Endothelial cell (in vitro differentiated cells): ENCODE measurements at places on chromosomes 5 and 9.

DNA sequence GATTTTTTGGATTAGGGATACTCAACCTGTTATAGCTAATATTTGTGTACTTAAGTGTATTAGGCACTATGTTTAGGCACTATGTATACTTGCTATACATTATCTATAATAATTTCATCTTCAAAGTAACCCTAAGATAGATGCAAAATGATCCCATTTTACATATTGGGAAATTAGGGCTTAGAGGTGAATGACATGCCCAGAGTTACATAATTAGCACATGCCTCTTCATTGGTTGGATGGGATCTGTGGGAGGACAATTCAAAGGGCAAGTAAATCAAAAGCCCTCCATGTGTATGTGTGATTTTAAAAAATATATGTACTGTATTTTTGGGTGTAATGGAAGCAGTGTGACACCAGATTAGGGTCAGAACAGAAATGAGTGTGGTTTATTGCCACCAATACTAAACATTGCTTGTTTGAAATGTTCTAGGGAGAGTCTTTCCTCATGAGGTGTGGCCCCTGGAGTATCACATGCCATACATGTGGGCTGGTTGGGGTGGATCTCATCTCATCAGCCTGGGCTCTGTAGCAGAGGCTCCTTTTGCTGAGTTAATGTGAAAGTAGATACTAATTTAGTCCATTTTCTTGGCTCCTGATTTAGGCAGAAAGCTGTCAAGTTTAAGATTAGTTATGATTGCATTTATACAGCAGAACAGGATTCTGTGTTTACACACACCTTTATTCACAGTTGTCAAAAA, 5.5 kb downstream of the C9orf85 start:
- DNase-seq: no peak

GRCh38 chr5:7667216-7667767, 183.6 kb downstream of the CFAP90 start:
- DNase-seq: no peak

- DNase-seq: no peak
Observed at GRCh38 chr9:78574354-78575045, 277.6 kb downstream of the PSAT1 start.

GRCh38 chr5:170861667-170861916, 226 bp upstream of the RANBP17 start:
- DNase-seq: no peak

- DNase-seq: no peak
Observed at GRCh38 chr5:78827725-78828124, 157.4 kb downstream of the ARSB start.

DNA sequence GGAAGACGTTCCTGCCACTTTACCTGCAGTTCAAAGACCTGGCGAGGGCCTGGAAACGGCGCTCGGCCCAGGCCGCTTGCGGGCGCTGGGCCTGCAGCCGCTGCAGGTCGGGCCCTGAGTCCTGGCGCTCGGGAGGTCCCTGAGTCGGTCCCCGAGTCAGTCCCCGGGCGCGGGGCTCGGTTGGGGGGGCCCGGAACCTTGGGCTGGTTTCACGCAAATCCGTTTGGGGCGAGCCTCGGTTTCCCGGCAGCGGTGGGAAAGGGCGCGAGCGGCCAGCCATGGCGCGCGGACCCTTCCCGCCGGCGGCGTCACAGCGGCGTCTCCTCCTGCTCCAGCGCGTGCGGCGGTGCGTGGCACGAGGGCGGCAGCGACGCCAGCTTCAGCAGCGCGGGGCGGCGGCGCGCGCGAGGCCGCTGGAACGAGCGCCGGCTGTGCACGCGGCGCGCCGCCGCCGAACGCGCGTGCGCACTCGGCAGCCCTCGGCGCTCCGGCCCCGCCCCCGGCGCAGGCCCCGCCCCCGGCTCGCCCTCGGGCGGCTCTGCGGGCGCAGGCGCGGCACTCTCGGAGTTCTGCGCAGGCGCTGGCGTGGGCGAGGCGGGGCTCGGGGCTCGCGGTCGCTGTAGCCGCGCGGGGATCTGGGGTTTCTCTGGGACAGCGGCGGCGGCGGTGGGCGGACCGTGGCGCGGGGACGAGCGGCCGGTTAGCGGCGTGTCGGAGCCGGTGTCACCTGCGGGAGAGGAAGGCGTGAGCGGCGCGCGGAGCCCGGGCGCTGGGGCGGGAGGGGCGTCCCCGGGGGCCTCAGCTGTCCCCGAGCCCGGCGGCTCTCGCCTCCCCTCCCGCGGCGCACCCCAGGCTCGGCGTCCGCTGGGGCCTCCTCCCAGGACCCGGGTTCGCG, 29.9 kb downstream of the EXOC3 start:
- DNase-seq: peak; percentile 89

DNA sequence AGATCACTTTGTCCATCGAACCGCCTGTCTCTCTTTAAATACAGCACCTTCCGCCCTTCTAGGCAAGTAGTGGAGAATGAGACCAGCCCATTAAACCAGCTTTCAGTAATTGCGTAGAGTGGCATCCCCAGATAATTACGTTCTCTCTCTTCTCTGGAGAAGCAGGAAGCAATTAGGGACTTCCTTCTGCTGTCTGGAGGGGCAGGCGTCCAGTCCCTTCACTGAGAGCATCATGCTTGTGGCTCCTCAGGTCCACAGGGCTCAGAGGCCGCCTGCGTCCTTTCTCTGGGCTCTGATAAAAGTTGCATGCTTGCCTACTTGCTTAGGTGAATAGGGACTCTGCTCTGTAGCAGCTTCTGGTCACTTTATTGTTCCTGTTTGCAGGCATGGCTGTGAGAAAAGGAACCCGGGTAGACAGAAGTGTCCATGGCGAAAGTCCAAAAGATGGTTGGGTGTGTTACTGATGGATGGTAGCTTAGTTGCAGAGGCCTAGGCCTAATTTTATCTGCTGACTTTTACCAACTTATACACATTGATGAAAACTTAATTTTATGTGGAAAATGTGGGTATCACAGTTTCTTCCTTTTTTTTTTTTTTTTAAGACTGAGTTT, 299.1 kb upstream of the PANK3 start:
- DNase-seq: no peak

GRCh38 chr5:151101746-151102145, 20.9 kb upstream of the TNIP1 start:
- DNase-seq: no peak

GRCh38 chr5:132662925-132663770, 5.2 kb downstream of the IL13 start:
- no peak for DNase-seq

DNA sequence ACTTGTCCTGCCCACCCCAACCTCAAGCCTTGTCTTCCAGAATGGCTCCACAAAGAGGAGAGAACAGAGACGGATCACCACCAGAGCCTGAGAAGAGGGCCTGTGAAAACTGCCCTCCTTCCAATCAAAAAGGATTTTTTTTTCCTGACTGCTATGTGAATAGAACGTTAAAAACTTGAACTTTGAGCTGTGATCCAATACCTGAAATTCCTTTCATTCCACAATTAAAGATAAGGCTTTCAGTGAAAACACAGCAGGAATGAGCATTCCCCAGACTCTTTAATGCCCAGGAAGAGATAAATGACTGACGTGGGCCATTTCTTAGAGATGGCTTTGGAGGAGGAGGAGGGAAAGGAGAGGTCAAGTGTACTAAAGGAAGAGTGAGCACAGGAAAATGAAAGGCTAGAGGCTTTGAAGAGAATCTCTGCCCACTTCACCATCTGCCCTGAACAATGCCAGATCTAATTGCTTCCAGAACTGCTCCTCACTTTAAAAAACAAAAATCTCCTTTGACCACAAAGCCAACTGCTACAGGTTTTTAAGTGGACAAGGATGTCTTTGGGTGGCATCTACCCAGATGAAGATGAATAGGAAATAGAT, 177.9 kb upstream of the MAP3K1 start:
- no peak for DNase-seq

- no peak for DNase-seq
Observed at GRCh38 chr9:20570756-20571155, 51.5 kb downstream of the MLLT3 start.

DNA sequence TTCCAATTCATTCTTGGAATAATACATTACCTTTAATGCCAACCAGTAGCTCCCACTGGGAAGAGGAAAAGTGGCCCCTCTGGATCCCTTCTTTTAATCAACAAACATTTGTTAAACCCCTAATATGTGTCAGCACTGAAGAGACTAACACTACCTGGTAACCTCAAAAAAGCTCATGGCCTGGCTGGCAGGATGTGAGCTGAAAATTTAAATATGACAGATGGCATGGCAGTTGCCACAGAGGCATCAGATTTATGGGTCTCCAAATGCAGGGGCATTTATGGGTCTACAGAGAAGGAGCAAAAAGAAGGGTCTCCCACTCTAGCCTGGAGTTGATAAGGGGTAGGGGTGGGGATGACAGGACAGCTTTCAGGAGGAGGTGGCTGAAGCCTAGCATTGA, 12.5 kb downstream of the DNAH5 start:
- no peak for DNase-seq

GRCh38 chr5:98349990-98350365, 423.5 kb upstream of the RGMB start:
- no peak for DNase-seq

DNA sequence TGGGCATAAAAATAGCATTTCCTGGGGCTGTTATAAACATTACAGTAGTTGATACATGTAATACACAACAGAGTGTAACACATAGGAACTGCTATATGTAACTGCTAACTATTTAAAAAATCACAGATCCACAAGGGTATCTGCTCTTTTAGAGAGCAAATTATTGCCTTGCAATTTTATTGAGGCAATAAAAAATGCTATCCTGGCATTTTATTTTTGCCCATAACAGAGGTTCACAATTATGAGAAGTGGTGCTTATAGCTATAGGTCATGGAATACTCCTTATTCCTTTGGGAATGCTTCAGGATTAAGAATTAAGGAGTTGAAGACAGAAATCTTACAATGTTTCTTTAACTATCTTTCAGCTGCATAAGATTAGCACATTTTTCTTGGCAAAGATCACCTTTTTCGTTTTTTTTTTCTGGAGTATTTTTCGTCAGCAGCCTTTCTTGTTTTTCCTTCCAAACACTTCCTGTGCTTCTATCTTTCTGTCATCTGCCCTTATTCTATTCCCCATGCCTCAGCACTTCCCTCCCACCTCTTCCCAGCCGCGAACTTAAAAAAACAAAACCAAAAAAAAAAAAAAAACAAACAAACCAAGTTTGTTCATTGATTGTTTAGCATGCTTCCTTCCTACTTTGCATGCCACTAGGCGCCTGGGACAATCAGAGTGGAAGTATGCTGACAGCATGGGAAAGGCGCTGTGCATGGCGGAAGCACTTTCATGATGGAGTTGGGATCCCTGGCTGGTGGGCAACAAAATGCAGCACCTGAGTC, 264.2 kb downstream of the MAST4 start:
- peak; percentile 63 for DNase-seq

- no peak for DNase-seq
Observed at GRCh38 chr9:34233672-34234071, 54.8 kb downstream of the UBAP1 start.

DNA sequence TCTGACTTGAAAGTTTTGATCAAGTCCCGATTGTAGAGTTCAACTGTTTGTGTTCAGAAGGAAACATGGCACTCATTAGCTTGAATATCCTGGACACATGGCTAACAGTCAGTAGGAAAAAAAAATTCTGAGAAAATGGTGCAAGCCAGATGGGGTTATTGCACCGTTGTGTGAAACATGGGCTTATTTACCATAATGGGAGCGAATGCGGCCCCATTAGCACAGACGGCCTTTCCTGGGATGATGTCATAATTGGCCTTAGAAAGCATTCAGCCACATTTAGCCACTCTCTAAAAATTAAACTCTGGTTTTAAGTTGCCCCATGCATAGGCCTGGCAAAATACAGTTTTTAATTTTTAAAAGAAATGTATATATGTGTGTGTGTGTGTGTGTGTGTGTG, 112.1 kb downstream of the IRX2 start:
- no peak for DNase-seq

DNA sequence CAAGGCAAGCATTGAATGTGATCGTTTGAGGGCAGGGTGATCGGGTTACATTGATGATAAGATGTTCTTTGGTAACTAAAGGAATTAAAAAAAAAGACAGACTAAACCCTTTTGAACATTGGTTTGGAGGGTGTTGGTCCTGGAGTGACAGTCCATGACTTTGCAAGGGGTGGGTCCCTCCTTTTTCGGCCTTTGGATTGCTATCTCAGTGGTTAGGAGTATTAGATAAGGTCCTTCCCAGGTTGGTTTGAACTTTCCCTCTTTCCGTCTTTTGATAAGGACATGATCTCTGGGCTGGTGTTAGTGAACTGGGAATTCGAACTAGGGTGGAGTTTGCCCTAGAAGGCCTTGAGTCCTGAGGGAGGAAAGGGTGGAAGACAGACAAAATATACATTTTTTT, 5.4 kb upstream of the ABO start:
- no peak for DNase-seq

DNA sequence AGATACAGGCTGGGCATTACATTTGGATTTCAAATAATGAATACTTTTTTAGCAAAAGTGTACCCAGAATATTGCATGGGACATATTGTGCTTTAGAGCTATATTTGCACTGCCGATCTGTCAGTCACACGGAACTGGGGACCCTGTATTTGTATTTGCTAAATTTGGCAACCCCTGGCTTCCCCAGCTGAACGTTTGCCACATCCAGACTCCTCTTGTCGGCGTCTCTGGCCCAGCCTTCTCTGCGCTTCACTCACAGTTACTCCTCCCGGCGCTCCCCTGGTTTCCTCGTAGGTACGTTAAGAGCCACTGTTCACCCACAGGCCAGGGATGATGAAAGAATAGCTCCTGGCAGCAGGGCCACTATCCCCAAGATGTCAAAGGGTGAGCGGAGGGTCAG, 58.7 kb downstream of the NSUN2 start:
- no peak for DNase-seq

DNA sequence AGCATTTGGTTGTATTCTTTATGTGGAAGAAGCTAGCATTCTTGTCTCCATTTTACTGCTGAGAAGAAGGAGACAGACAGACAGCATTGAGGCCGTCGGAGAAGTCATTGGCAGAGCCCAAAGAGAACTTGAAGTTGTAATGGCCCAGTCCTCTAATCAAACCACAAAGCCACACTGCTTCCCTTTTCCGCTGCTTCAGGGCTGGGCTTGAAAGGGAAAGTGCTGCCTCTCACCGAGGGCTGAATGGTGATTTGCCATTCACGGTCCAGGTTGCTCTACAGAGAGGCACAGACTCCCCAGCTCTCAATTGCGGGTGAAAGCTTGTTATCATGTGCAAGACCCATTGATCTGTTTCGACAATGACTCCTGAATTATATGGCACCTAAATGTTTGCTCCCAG, 25.6 kb upstream of the POU4F3 start:
- DNase-seq: no peak

GRCh38 chr9:33458444-33458843, 11.1 kb upstream of the AQP3 start:
- DNase-seq: no peak

DNA sequence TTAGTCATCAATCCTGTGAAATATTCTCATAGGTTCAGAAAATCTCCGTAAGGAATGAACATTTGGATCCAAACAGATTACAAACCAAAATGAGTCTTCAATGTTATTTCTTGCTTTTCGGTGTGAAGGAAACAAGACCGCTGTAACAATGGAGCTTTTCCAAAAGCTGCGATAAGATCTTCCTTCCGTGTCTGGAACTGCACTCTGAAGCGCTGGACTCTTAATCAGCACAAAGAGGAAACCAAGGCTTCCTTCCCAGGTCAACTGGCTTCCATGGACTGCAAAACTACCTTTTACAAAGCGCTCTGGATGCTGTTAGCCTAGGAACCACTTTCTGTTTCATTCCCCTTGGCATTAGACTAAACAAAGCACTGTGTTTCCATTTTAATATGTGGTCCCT, 137.9 kb upstream of the BASP1 start:
- peak; percentile 31 for DNase-seq

- no peak for DNase-seq
Observed at GRCh38 chr9:16309469-16310271, 560.8 kb downstream of the BNC2 start.

GRCh38 chr9:105053209-105053652, 125.3 kb upstream of the ABCA1 start:
- DNase-seq: no peak
